GM13976 (cell line): ENCODE measurements at places on chromosomes 2 and 18.

GRCh38 chr18:74381621-74382295 lies 66.1 kb downstream of the C18orf63 start:
- DNase-seq, result no peak

- DNase-seq, result no peak
Measured at GRCh38 chr18:34650121-34650545, 60.0 kb upstream of the DTNA start.

DNA sequence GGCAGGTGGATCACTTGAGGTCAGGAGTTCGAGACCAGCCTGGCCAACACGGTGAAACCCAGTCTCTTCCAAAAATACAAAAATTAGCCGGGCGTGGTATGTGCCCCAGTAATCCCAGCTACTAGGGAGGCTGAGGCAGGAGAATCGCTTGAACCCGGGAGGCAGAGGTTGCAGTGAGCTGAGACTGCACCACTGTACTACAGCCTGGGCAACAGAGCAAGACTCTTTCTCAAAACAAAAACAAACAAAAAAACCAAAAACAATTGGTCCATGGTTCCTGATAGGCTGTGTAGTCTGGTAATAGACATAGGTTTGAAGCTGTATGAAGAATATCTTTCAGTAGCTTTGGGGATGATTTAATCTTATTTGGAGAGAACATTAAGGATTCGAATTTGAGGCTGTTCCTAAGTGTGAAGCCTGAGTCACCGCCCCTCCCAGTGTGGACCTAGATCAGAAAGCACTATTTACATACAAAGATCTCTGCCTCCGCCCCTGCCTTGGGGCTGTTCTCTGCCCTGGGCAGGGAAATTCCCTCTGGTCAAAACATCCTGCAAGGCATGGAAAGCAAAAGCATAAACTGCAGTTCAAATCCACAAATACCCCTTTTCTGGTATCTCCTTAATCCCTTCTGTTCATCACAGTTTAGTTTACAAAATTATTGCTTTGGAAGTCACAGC lies 52.8 kb upstream of the PMAIP1 start:
- DNase-seq, result peak; percentile 84

DNA sequence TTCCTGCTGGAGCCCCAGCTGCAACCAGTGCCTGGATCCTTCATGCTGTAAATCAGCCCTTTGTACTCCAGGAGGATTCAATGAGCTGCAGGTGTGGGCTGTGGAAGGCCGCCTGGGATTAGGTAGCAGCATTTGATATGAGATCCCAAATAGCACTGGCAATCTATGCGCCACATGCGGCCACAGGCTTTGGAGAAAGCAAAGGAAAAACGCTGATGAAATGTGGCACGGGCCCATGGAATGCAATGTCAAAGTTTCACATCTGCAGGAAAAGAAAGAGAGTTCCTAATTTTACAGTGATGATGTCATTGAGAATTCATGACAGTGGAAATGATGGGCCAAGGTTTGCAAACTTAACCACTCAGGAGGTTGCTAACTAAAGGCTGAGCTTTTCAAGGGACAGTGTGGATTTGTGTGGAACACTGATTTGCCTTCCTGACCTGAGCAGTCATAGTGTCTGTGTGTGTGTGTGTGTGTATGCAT lies 216.4 kb upstream of the OSR1 start:
- no peak for DNase-seq

DNA sequence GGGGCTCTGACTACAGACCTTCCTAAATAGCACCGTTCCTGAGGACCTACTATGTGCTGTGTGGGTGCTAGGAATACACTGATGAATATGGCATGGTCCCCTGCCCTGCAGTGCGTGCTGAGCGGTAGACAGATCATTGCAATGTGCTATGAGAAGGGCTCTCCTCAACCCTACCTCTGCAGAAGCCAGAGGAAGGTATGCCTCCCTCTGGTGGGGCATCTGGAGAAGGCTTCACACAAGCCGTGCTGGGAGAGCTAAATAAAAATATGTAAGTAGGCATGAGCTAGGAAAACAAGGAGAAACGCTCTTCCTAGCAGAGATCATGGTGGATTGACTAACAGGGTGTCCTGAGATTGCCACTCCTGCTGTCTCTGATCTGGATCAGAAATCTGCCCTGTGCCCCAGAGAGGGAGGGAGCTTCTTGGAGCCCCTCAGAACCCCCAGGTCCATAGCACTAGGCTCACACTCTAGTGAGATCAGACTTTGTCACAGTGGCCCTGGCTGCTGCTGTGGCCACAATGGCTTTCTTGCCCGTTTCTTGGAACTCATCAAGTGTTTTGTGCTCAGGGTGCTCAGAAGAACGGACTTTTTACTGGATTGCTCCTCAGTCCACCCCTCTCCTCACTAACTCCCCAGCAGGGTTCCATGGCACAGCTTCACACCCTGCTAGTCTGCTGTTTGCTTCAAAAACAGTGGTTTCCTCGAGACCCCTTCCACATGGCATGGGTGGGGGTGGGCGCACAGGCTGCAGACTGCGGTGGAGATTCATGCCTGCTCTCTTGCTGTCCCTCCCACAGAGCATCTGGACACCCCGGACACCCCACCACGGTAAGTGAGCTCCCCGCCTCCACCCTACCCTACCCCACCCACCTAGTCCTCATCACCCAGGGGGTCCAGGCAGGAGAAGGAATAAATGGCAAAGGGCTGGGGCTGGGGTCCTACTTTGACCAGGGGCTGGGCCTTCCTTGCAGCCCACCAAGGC lies 14.2 kb downstream of the SIGLEC15 start:
- DNase-seq, result no peak

DNA sequence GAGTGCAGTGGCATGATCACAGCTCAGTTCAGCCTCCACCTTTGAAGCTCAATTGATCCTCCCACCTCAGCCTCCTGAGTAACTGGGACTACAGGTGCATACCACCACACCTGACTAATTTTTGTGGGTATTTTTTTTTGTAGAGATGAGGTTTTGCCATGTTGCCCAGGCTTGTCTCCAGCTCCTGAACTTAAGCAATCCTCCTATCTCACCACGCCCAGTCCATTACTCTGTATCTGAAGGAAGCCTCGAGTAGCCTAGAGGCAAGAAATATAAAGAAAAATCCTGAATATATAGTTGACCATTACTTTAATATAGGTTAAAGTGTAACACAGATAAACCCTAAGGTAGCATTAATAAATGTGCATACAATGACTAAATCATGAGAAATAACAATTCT lies 686.8 kb upstream of the PIK3C3 start:
- no peak for DNase-seq

- DNase-seq, result no peak
Measured at GRCh38 chr2:98972582-98973167, 36.6 kb upstream of the CRACDL start.

DNA sequence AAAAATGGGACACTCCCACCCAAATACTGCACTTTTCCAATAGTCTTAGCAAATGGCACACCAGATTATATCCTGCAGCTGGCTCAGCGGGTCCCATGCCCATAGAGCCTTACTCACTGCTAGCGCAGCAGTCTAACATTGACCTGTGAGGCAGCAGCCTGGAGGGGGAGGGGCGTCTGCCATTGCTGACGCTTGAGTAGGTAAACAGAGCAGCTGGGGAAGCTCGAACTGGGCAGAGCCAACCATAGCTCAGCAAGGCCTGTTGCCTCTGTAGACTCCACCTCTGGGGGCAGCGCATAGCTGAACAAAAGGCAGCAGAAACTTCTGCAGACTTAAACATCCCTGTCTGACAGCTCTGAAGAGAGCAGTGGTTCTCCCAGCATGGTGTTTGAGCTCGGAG lies 110.4 kb downstream of the CTIF start:
- no peak for DNase-seq

- peak; percentile 86 for DNase-seq
Measured at GRCh38 chr2:72973566-72974435, 56.5 kb downstream of the EMX1 start.

DNA sequence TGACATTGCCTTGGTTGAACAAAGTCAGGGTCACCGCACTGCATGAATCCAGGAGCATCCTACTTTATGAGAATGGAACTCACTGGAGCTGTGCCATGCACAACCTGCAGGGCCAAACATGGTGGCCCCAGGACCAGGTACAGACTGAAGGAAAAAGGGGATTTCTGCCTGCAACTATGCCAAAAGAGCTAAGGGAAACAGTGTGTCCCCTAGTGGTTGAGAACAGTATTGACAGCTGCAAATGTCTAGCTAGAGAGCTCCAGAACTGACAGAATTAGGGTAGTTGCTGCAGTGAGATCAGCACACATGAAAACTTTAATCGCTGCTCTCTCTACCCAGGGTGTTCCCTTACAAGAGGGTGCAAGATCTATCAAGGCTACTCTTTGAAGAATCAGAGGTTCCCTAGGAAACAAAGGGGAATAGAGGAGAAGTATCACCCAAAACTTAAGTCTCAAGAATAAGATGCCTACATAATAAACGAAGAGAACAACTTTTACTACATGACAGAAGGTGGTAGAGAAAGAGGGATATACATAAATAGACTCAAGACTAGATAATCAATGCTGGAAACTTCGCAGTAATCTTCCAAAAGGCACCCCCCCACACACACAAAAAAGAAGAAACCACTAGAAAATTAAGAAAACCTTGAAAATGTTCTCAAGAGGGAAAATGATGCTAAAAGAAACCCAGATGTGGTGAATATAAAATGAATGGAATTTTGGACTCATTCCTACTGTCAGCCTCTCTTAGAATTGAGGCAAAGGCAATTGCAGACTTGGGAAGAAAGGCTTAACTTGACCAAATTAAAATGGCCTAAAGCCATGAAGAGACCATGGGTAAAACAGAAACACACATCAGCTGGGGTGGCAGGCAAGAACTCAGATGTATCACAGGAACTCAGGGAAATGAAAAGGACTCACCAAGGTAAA lies 43.6 kb upstream of the IHH start:
- DNase-seq, result peak; percentile 75

DNA sequence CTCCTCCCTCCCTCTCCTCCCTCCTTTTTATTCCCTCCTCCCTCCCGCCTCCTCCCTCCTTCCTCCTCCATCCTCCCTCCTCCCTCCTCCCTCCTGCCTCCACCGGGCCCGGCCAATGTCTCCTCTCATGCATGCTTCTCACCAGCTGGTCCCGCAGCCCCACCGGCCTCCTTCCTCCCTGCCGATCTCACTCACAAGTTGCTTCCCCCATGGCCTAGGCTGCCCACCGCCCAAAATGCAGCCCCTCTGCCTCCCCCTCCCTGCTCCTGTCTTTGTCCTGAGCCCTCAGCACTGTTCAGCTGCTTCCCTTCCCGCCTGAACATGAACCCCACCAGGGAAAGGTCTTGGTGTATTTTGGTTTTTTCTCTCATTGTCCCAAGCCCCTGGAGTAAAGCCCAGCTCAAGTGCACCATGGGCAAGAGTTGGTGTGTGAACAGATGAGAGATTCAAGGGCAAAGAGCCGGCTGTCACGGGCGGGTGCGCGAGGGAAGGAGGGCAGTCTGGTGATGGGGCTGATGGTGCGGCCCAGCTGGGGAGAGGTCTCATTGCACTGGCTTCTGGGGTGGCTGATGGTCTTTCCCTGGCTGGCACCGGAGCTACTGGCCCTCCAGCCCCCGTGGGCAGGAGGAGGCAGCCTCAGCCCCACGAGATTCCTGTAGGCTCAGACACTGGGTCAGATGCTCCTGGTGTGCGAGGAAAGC lies 117.6 kb downstream of the TWIST2 start:
- DNase-seq, result no peak

- no peak for DNase-seq
Measured at GRCh38 chr2:213723707-213724106, 439.4 kb downstream of the SPAG16 start.

- peak; percentile 27 for DNase-seq
Measured at GRCh38 chr2:54708584-54709335, 14.7 kb upstream of the EML6 start.

DNA sequence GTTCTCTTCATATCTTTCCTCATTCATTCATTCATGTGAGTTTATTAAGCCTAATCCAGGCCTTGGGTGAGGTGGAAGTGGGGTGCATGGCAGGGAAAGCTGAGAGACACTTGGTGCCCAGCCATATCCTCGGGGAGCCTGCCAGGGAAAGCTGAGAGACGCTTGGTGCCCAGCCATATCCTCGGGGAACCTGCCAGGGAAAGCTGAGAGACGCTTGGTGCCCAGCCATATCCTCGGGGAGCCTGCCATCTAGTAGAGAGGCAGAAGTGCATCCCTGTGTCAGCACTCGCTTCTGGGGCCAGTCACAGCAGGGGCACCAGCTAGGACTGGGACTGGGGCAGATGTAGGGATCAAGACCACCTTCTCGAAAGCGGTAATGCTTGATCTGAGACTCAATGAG lies 39.4 kb downstream of the DDX18 start:
- no peak for DNase-seq

- DNase-seq, result no peak
Measured at GRCh38 chr18:69838620-69839411, 108.9 kb downstream of the CD226 start.

DNA sequence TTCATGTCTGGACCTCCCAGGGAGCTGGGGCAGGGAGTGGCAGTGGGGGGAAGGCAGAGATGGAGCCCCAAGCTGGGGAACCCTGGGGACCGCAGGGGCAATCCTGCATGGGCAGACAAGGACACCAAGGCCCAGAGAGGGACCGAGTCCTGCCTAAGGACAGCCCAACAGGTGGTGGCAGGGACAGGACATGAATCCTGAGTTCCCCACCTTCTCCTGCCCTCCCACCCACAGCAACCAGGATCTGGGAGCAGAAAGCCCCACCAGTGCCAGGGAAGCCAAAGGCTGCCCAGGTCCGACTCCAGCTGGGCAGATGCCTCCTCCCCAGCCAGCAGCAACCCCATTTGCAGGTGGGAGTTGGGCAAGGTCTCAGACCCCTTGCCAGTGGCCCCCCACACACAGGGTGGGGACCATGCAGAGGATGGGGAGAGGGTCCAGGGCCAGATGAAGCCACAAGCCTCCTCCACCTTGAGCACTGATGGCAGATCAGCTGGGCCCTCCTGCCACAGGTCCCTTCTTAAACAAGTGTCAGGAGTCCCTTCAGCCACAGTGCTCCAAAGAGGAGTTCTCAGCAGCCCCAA lies 6.3 kb downstream of the ADRA2B start:
- no peak for DNase-seq

DNA sequence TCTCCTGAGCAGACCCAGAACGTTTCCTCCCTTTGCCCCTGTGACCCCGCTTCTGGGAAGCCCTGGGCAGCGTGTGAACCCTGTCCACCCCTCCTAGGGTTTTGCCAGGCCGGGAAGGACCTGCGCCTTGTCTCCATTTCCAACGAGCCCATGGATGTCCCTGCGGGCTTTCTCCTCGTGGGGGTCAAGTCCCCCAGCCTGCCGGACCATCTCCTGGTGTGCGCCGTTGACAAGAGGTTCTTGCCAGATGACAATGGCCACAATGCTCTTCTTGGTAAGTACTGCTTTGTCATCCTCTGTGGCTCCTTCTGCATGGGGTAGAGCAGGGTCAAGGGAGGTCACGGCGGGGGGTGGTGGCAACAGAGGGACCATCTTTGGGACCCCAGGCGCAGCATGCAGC lies 32.5 kb downstream of the GREB1 start:
- no peak for DNase-seq

DNA sequence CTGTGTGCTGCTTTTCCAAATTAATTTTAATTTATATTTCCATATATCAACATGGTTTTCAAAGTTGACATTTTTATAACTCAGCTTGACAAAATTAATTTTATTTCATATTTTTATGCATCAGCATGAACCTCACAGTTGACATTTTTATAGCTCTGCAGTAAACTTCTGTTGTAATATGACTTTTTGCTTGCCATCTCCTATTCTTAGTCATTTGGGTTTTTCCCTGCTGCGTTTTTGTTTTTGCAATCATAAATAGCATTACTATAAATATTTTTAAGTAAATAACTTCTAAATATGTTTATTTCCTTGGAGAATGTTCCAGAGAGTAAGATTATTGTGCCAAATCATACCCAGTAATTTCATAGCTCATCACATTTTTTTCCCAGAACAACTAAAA lies 21.0 kb upstream of the L3MBTL4 start:
- no peak for DNase-seq
